Erythroblast (primary cell): ENCODE measurements at places on chromosomes 12 and 14.

DNA sequence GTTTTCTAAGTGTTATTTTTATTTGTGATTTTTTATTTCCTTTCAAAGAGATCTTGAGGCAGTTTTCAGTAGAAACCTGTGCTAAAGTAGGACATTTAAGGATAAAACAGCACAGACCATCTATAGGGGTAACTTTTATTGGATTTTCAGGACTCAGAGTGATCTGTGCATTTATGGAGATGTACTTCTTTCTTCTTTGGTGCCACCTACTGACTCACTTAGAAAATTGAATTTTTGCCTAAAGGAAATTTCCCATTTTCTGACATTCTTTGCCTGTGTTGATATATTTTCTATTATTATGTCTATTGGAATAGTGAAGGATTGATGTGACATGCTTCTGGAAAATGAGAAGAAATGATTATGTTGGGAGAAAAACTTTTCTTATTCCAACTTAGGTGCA is 113.0 kb downstream of the UNC79 start:
- peak; percentile 3 for DNase-seq

GRCh38 chr12:6953442-6954315 is 2.5 kb downstream of the PTPN6 start:
- no peak for DNase-seq

DNA sequence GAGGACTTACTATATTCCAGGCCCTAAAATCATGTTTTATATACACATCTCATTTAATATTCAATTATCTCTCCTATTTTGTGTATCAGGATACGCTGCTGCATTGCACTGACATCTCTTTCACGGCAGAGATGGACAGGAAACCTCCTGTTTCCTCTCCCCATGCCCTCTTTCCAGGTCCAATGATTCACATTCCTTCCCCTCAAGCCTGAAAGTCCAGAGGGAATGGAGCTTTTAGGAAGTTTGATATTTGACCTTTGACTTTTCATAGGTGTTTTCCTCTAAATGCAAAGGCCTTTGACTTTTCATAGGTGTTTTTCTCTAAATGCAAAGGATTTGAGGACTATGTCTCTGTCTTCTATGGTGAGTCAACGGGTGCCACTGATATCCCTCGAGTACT is 89.5 kb downstream of the STON2 start:
- DNase-seq = no peak

- DNase-seq = no peak
These were observed 116.9 kb downstream of the FGD4 start for GRCh38 chr12:32516230-32516629.

- no peak for DNase-seq
These were observed 589.8 kb upstream of the ATP2B1 start for GRCh38 chr12:90298289-90298948.

DNA sequence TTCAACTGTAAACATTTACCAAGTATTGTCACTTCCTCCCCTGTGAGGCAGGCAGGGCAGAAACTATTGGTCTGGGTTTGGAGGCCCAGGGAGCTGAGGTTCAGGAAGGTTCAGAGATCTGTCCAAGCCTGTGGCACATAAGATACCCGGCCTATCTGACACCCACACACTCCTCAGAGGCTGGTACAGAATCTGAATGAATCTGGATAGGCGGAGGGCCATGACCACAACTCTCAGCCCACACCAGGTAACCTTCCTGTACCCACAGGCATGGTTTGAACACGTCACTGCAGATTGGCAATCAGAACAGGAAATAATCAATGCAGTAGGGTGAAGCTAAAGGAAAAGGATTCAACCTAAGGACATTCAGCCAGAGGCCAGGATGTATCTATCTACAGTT is 92.8 kb upstream of the TMCC3 start:
- DNase-seq = no peak

GRCh38 chr12:93825931-93826555 is 148.9 kb downstream of the CRADD start:
- DNase-seq = no peak
